ENCODE measurements at places on chromosomes 16 and 17.

- DNase-seq = no peak
These were observed 231.3 kb downstream of the HAPSTR1 start for GRCh38 chr16:9322769-9323168.

DNA sequence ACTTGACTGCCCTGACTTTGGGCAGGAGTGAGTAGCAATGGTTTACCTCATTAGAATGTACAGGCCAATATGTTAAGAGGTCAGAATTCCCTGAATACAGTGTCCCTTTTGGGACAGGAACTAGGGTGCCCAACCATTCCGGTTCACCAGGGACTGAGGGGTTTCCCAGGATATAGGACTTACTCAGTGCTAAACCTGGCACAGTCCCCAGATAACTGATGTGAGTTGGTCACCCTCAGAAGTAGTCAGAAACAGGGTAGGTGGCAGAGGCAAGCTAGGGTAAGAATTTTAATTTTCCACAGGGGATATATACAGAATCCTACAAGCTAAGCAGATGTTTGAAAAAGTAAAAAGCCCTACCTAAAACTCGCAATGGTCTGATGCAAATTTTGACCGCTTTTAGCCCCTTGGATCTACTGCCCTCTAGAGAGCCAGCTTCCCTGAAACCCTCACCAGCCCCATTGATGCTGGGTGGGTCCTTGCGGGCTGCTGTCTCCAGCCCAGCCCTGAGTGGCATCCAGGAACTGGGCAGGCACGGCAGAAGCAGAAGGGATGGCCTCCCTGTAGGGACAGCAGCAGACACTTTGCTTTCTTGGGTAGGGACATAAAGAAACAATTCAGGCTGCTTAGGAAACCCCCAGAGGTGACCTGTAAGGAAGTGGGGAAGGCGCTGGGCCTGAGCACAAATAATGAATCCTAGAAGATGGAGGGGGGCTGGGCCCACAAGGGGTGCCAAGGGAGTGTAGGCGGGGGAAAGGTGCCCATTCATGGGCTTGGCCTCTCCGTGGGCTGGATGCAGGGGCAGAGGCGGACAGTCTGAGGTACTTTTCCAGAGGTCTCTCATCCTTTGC, 434.8 kb downstream of the SLC39A11 start:
- no peak for DNase-seq

DNA sequence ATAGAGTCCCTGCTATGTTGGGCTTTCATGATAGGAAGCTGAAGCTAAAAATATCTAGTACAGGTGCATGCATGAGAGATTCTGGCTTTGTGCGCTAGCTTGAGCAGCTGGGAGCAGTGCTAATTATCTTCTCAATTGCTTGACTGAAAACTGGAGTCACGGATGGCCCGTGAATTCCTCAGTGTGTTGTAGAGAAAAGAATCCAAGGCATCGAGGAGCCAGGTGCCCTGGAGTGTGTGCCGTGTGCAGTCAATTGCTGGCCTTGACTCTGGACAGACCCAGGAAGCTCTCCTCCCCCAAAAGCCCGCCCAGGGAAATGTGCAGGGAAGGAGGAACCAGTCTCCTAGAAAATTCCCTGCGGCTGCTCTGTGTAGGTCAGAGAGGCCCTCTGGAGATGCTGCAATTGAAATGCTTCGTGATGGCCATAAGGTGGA, 14.2 kb downstream of the LGALS3BP start:
- no peak for DNase-seq

DNA sequence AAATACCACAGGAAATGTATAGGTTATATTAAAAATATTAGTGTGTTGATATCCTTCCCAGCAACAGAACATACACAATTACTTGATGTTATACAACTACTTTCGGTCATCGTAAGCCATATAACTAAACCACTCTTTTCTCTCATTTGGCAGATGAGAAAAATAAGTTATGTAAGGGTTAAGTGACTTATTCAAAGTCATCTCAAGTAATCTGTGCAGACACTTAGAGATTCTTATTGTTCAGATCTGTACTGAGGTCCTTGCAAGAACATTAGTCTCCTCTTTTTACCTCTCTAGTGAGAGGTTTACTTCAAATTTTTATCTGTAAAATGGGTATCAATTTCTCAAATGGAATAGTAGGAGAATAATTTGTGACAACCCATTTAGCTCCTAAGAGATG, 15.0 kb downstream of the NACA2 start:
- no peak for DNase-seq

GRCh38 chr17:7947651-7948050, 15.6 kb downstream of the CNTROB start:
- no peak for DNase-seq
